ENCODE measurements at places on chromosomes 16 and 17.

DNA sequence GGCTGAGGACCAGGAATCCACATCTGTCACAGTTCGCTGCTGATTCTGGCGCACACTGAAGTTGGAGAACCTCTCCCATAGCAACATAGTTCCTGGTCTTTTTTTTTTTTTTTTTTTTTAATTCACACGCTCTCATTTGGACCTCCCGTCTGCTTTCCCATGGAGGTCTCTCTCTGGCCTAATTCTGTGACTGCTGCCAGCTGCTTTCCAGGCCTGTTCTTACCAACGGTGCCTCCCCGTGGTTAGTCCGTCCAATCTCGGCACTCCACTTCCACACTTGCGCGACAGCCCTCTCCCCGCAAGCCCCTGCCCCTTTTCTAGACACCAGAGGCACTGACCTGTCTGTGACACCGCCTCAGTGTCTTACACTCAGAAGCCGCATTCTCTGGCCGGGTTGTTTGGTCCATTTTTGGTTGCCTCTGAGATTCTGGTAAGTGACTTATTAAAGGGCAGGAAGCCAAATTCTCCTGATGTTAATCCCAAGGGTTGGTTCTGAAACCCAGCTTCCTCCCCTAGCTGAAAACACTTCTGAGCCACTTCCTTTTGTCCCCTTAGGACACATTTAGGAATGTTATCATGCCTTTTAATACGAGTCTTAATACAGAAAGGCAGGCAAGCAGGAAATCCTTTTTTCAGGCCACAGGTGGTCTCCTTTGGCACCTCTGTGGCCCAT lies 1.1 kb upstream of the AKTIP start:
- DNase-seq = peak; percentile 43

GRCh38 chr16:75575958-75576357 lies 9.8 kb downstream of the GABARAPL2 start:
- no peak for DNase-seq

GRCh38 chr16:88781140-88782077 lies 3.6 kb downstream of the PIEZO1 start:
- DNase-seq = peak; percentile 73

- DNase-seq = no peak
Observed at GRCh38 chr17:13460261-13461000, 141.3 kb downstream of the HS3ST3A1 start.

DNA sequence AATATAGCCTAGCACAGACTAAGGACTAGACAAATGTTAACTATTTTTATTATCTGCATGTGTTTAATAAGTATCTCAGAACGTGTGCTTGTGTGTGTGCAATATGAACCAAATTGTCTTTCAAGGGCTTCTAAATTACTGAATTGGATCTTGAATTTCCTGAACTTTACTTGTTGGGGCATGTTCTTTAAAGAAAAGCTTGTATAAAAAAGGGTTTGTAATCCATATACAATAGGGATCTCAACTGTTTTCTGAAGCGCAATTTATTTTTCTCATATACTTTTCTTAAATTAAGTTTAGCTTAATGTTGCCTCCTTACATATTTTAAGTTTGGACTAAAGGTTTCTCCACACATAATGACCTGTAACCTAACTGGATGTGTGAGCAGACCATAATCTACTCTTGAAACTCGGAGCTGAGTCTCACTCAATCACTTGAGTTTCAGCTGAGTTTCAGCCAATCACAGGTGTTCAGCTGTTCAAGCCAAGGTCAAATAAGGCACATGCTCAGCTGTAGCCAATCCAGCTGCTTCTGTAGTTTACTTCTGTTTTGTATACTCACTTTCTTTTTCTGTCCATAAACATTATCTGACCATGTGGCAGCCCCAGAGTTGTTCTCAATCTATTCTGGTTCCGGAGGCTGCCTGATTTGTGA lies 72.3 kb downstream of the CDK5R1 start:
- no peak for DNase-seq

- no peak for DNase-seq
Observed at GRCh38 chr16:305916-306626, 23.1 kb downstream of the PDIA2 start.

DNA sequence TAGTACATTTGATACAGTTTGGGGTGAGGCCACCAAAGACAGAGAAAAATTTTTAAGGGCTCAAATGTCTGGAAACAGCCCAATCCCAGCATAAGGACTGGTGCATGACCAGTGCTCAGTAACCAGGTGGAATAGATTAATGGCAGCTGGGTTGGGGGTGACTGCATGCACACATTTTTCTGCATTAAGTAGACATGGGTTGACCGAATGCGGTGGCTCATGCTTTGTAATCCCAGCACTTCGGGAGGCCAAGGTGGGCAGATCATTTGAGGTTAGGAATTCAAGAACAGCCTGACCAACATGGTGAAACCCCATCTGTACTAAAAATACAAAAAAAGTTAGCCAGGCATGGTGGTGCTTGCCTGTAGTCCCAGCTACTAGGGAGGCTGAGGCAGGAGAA lies 121.1 kb upstream of the HSBP1 start:
- no peak for DNase-seq

DNA sequence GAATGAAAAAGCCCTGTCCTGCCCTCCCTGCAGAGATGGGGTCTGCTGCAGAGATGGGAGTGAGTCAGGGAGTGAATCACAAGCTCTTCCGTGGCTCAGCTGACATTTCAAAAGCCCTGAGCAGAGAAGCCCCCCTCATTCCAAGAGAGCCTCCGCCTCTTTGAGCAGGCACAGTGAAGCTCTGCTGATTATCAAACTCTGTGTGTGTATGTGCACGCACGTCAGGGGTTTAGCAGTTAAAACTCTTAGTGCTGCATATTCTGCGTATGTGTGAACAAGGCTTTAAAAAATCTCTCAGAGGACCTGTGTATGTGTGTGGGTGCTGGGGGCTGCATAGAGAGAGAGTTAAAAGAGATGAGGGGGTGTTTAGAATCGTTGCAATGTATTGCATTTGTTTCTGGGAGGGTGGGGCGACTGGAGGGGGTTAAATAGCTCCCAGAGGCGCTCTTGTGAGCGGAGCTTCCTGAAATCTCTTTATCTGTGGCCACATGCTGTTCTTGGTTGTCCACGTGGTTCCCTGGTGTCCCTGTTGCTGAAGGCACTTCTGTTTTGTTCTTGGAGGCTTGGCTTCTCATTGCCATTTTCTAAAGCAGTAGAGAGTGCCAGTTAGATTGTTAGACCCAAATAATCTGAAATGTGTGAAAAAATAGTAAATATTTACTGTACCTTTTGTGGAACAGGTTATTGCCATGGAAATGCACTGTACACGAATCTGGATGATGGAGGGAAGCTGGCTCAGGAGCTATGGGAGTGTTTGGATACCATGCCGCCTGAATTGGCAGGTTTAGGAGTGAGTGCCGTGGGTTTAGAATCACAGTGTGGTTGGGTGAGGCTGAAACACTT lies 116.6 kb downstream of the PRKCB start:
- DNase-seq = no peak

DNA sequence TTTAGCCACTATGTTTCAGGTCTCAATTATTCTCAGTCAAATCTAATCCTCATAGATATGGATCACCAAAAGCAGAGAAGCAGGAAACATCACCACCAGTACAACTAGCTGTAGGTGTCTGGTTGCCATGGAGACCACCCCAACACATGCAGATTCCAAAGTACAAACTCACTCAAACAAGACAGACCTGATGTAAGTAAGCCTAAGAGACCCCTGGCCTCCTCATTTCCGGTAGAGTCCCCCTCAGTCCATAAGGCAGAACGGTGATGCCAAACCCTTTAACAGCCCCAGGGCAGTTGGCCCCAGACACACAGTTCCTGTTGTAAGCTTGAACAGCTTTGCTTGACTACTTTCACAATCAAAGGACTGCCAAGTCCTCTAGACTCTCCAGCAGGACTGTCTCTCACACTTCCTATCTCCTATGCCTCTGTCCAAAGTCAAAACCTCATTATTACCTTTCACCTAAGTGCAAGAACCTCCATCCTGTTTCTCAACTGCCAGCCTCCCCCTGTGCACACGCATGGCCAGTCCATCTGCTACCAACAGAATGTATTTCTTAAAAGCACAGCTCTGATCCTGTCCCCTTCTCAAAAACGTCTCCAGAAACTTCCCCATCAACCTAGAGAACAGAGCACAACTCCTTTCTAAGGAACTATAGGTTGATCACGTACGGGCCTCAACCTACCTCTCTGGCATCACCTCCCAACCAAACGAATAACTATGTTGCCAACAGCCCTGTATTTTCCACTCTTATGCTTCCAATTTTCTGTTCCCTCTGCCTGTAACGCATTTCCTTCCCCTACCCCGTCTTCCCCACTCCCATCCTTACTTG lies 23.9 kb downstream of the SLC39A11 start:
- no peak for DNase-seq

DNA sequence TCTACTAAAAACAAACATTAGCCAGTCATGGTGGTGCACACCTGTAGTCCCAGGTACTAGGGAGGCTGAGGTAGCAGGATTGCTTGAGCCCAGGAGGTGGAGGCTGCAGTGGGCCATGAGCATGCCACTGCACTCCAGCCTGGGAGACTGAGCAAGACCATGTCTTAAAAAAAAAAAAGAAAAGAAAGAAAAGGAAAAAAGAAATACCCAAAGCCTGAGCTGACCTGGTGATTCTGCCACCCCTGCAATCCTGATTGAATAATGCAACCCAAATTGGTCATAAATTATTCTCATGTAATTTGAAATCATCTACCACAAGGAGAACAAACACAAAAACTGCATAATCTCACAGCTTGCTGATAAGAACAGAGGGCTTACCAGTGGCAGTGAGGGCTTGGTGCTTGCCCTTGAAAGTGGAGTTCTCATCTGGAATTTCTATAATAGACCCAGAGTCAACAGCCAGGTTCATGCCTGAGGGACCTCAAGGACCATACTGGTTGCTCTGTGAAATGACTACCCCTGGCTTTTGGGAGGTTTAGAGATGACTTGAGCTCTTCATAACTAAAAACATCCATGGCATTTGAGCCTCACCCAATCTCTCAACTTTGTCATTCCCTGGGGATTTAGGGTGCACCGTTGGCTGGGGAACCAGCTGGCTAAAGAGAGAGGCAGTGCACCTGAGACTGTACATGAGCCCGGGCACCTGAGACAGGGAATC lies 35.4 kb upstream of the TMC5 start:
- DNase-seq = no peak

- DNase-seq = no peak
Observed at GRCh38 chr17:18949566-18949965, 2.4 kb upstream of the SLC5A10 start.

- no peak for DNase-seq
Observed at GRCh38 chr16:19382887-19383816, 34.5 kb upstream of the TMC5 start.

- DNase-seq = no peak
Observed at GRCh38 chr17:18005496-18005895, 32.8 kb downstream of the DRC3 start.

GRCh38 chr17:81097134-81097942 lies 62.4 kb downstream of the BAIAP2 start:
- peak; percentile 68 for DNase-seq

DNA sequence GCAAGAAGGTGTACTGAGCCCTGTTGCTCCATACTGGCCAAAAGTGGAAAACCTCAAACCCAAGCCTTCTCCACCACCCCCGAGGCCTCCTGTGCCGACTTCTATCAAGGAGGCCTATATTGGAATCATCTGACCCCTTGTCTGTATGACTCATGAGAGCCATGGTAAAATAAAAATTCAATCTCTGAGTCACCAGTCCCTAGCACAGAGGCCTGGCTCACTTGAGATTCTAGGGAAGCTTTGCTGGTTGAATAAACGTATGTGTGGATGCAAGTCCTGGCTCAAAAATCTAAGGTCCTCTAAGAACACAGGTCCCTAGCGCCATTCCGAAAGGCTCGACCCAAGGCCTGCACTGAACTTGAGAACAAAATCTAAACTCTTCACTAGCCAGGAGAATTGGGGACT lies 15.0 kb downstream of the NSMCE1 start:
- DNase-seq = no peak

DNA sequence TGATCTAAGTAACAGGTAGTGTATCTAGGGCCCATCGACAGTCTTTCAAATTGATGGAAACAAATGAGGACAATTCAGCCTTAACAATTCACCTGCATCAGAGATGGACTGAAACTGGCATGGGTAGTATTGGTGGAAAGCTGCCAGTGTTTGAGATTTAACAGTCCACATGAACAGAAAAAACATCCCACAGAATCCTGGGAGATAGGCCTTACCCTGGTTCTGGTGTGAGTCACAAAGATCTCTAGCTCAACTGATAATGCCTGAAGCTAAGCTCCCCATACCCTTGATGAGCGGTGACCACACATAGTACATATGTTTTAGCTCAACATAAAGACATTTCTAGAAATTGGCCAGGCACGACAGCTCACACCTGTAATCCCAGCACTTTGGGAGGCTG lies 21.9 kb downstream of the CRK start:
- no peak for DNase-seq

DNA sequence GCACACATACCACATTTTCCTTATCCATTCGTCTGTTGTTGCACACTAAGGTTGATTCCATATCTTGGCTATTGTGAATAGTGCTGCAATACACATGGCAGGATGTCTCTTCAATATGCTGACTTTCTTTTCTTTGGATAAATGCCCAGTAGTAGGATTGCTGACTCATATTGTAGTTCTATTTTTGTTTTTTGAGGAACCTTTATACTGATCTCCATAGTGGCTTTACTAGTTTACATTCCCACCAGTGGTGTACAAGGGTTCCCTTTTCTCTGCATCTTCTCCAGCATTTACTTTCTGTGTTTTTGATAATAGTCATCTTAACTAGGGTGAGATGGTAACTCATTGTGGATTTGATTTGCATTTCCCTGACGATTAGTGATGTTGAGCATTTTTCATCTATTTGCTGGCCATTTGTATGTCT lies 118.1 kb downstream of the STXBP4 start:
- no peak for DNase-seq

- DNase-seq = no peak
Observed at GRCh38 chr17:73616120-73616872, 27.9 kb downstream of the SDK2 start.

- no peak for DNase-seq
Observed at GRCh38 chr17:61408151-61409041, 8.8 kb downstream of the TBX2 start.
